ENCODE measurements at places on chromosomes 6 and 20.

- DNase-seq = no peak
Observed at GRCh38 chr20:62400021-62400420, 7.1 kb downstream of the CABLES2 start.

- no peak for DNase-seq
Observed at GRCh38 chr20:59784365-59784764, 149.1 kb downstream of the SYCP2 start.

- no peak for DNase-seq
Observed at GRCh38 chr20:24560571-24561491, 91.4 kb downstream of the SYNDIG1 start.

DNA sequence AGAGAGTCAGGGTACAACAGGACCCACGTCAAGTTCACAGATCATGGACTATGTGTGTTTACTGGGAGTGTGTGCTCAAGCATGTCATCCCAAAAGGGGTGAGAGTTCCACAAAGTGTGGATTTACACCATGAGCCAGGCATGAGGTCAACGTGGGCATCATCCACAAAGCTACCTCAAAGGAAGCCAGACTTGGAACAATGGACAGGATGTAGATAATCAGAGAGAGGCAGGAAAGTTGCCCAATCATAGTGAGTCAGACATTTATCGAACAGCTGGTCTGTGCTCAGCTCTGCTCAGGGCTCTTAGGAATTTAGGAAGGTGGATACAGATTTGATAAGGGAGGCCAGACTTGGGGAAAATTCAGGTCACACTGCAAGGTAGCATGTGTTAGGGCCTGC lies 317.2 kb upstream of the CDYL start:
- no peak for DNase-seq

DNA sequence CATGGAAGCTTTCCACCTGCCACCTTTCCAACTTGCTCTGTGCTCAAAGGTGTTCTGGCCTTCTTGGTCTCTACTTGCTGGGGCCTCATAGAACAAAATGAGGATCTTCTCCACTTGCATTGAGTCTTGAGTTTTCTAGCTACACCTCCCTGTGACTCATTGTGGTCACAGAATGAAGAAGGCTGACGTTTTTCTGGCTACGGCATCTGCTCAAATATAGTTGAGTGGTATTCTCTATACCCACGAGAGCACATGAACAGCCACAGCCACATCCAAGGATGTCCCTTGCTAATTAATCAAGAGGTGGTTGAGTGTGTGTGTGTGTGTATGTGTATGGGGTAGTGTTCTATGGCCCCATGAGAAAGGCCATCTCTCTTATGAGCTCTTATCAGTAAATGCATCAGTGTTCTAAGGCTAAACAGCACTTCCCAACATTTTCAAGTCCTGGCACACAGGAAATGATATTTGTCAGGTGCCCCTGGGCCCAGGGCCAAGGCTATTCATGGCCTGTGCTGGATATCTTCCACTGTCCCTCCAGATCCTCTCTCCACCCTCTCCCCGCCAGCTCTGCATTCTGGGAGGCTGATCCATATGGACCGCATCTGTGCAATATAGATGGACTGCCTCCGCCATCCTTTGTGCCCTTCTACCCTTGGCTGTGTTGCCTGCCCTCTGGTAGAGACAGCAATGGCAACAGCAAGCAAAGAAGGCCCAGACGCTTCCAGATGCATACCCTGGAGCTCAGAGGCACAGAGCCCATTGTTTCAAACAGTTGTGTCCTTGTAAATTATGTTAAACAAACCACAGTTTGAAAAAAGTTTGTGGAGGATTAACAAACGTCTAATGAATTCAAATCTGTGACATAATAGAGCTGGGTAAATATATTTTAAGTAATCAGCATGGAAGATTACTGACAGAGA lies 150.2 kb downstream of the LRFN2 start:
- DNase-seq = no peak

- DNase-seq = no peak
Observed at GRCh38 chr20:62929051-62929538, 2.8 kb upstream of the DIDO1 start.

DNA sequence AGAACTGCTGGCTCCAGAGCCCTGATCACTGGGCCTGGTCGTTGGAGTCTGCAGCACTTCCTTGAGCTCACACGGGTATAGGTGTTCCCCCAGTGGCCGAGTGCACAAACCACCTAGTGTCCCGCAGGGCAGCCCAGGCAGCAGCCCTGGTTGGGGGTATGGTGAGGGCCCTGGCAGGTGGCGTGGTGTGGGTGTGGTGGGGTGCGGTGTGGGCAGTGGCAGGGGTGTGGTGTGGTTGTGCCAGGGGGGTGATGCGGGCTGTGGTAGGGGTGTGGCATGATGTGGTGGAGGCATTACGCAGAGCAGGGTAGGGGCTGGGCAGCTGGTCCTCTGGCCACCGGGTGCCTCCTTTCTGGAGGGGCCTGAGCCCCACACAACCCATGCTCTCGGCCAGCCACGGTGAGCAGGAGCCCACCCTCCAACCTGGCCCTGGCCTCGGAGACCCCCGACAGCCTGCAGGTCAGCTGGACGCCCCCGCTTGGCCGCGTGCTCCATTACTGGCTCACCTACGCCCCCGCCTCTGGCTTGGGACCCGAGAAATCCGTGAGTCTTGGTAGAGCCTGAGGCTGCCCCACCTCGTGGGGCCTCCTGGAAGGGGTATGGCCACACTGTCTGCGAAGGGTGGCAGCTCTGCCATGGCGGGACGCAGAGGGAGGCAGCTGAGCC lies 20.5 kb downstream of the COL20A1 start:
- DNase-seq = no peak

DNA sequence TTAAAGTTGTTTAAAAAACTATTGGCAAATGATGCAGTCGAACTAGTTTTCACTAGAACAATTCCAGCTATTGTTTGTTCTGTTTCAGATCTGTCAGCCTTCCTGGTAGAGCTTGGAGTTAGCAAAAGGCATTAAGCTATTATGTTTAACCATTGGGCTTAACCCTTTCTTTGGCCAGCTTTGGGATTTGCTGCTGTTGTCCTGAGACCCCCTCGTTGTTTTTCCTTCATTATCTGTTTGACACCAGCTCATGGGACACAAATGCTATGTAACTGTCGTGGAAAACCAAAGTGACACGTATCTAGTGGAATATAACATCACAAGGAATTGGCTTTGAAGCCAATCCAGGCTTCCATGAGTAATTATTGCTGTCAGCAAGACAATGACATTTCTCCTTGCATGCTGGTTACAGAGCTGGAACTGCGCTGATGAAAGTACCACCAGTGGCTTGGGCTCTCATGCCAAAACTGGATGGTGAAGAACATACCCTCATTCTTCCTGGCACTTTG lies 96.0 kb downstream of the EYA2 start:
- DNase-seq = no peak

DNA sequence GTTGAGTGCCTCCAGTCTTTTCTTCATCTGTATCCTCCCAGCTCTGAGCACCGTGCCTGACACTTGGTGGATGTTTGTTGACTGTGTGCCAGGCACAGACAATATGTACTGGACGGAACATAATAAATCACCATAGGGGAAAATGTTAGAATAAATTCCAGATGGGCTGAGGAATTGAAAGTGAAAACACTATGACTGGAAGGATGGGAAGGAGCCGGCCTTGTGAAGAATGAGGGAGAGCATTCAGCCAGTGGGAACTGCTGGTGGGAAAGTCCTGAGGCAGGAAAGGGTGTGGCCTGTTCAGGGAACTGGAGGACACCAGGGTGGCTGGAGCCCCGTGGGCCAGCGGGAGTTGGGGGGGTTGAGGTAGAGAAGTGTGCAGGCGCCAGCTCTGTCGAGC lies 75.4 kb downstream of the MTHFD1L start:
- no peak for DNase-seq

DNA sequence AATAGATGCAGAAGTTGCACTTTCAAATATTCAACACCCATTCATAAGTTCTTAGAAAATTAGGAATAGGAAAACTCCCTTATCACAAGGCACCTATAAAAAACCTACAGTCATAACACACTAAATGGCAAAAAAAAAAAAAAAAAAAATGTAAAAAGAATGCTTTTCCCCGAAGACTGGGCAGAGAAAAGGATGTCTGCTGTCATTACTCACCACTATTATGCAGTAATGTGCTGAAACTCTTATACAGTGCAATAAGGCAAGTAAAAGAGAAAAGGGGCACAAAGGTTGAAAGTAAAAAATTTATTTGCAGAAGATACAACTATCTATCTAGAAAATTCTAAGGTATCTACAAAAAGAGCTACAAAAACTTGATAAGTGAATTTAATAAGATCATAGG lies 607.8 kb upstream of the ARID1B start:
- DNase-seq = no peak

GRCh38 chr20:25464501-25465242 lies 57.2 kb downstream of the GINS1 start:
- DNase-seq = no peak

DNA sequence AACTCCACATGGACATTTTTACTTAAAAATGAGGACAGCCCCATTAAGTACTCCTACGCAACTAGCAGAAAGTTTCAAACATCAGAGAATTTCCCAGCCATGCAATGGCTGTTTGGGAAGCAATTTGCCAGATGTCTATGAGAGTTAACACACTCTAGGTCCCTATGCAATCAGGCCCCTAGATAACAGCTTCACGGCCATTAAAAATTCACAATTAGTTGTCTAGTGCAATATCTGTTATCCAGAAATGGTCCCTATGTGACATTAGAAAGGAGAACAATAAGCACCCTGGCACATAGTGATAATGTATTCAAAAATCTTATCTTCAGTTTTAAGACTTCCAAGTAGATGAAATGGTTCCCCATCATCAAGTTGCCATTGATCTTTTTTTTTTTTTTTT lies 174.3 kb upstream of the NRSN1 start:
- DNase-seq = no peak

GRCh38 chr20:58875111-58875510 lies 22.6 kb downstream of the GNAS start:
- DNase-seq = no peak

Measured in cortex of kidney (tissue), 1 donor.